Left kidney (tissue), 8 donors: ENCODE measurements at places on chromosomes 11 and 22.

GRCh38 chr22:19988965-19989724 lies 27.5 kb downstream of the ARVCF start:
- no peak for DNase-seq

DNA sequence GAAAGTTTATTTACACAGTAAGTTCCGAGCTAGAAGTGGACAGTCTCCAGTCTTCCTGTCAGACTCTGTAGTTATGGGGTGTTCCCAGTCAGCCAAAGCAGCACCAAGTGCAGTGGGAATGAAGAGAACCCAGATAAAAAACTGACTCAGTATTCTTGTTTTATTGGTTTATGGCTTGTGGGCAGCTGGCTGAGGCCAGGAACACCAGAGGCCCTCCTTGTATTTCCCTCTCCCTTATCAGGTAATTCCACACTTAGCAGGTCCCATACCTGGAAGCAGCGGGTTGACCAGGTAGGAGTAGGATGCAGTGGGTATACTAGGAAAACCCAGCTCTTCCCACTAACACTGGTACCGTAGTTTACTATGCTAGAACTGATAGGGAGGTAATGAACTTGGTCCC lies 3.5 kb upstream of the BACE1-AS start:
- DNase-seq, result no peak

DNA sequence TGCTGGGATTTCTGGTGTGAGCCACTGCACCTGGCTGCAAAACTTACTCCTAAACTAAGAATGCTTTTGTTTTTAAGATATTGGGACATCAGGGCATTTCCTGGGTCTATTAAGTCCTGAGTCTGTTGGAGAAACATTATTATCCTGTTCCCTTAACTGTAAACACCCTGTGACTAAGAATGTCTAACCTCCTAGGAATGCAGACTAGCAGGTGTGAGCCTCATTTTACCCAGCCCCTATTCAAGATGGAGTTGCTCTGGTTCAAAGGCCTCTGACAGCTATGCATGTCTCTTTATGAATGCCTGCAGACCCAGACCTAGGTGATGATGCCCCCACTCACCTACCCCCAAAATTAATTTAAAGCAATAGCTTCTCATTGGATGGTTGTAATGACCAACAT lies 46.2 kb downstream of the DEPDC5 start:
- DNase-seq, result no peak

DNA sequence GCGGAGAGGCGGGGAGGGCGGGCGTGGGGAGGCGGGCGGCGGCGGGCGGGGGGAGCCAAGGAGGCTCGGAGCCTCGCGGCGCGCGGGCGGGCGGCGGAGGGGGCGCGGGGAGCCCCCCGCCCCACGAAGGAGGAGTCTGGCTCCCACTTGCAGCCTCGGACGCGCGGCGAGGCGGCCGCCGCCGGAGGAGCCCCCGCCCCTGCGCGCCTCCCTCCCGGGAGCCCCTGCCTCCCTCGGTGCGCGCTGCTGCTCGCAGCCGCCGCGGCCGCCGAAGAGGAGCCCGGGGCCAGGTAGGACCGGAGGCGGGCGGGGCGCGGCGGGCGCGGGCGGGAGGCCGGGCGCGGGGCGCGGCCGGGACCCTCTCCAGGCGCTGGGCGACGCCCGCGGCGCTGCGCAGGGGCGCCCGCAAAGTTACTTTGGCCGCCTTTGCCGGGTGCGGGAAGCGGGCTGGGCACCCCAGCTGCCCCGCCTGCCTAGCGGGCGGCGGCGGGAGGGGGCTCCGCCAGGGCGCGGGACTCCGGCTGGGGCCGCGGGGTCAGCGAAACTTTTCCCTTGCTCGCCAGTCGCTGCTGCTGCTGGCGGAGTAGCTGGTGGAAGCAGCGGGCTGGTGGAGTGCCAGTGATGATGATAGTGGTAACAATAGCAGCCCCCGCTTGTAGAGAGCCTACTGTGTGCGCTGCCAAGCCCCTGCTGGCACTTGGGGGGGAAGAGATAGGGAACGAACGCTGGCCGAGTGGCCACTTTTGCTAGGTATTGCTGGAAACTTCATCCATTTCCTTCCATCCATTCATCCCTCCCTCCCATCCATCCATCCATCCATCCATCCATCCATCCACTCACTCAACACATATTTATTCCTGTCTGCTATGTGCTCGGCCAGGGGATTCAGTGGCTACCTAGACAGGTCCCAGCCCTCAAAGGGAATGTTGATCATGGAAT lies at the start of gene MPPED1:
Gene MPPED1, plus strand, starts transcription at position 146 of the 939 bp plus-strand sequence. CDS start 12,972 bp downstream, outside the sequence.
- no peak for DNase-seq

GRCh38 chr11:833114-833791 lies 501 bp downstream of the CD151 start:
- no peak for DNase-seq
